ENCODE measurements at places on chromosomes 6 and 20.

DNA sequence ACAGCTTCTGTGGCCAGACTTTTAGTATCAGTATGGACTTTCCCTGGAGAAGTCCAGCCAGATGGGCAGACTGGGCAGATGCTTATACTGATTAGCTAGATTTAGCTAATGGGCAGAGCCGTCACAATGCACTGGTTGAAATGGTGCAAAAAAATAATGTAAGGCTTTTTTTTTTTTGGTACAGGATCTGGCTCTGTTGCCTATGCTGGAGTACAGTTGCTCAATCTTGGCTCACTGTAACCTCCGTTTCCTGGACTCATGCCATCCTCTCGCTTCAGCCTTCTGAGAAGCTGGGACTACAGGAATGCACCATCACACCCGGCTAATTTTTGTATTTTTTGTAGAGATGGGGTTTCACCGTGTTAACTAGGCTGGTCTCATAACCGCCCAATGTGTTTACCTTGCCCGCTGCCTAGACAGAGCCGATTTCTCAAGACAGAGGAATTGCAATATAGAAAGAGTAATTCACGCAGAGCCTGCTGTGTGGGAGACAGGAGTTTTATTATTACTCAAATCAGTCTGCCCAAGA, 16.4 kb upstream of the KIFC1 start:
- DNase-seq, result no peak

DNA sequence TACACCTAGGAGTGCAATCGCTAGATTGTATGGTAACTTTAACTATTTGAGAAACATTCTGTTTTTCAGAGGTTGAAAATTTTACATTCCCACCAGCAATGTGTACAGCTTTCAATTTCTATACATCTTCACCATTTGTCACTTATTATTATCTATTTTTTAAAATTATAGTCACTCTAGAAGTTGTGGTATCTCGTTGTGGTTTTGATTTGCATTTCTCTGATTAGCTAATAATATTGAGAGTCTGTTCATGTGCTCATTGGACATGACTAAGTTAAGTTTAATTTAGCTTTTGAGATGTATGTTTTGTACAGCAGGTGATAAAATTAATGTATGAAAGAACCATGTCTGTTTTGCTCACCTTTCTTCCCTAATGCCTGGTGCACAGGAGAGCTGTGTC, 34.8 kb upstream of the PLCB1 start:
- no peak for DNase-seq

DNA sequence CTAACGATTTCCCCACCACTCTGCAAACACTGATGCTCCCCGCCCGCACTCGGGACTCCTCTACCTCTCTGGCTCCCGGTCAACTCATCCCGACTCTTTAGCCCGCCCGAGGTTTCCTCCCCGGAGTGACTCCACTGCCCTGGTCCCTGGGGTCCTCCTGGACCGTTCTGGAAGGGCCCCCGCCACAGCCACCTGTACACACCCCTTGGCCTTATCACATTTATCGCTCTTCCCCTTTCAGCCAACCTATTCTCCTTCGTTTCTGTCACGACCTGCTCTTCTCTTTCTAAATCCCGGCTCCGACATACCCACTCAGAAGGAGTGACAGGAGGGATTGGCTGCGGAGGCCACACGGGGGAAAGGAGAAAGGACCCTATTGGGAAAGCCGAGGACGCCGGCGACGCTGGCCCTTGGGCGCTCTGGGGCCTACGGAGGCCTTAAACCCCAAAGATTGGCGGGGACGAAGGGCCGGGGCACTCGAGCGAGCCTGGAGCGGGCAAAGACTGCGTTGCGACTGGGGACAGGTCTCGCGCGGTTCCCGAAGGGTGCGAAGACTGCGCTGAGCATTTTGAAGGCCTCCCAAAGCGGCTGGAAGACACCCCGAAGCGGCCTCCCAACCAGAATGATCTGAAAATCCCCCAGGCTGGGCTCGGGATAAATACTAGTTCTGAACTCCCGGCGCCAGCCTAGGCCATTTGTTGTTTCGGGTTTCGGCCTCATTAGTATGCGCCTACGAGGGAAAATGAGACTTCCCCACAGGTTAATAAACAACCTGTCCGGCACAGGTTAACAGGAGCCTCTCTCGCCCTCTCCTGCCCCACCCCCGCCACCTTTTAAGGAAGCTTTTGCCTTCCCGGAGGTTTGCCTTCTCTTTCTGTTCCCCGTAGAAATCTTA, 9.2 kb downstream of the SIM1 start:
- DNase-seq, result no peak

DNA sequence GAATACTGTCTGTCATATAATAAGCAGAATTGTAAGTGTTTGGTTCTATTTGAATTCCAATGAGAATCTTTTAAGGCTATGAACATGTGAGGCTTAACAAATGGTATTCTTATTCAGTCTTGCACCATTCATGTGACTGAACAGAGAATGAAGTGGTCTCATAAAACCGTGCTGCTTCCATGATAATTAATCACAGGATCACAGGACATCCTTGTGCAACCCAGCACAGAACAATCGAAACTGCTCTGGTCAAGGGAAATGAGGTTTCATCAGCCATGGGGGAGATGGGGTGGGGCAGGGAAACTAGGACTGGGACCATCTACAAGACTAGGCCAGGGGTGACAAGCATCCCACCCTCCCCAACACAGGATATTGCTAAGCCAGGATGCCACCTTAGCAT, 6.0 kb downstream of the PPIL6 start:
- DNase-seq, result no peak

GRCh38 chr6:133432021-133432989, 191.1 kb downstream of the EYA4 start:
- DNase-seq, result no peak

DNA sequence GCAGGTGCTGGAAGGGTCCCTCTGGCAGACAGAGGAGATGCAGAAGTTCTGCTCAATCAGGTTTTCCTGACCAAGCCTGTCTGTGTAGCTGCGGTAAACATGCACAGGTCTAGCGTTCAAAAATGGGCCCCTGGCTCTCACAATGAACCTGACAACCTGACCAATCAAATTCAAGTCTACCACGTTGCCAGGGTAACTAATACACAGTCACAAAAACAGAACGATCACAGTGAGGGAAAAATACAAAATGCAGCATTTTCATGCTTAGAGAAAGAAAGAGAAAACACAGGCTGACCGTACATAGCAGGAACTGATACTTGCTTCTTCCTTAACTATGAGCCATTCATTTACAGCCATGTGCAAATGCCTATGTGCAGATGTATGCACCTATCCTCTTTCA, 353.1 kb upstream of the TSHZ2 start:
- no peak for DNase-seq

GRCh38 chr20:34983995-34984735, 28.5 kb downstream of the MYH7B start:
- DNase-seq, result no peak

DNA sequence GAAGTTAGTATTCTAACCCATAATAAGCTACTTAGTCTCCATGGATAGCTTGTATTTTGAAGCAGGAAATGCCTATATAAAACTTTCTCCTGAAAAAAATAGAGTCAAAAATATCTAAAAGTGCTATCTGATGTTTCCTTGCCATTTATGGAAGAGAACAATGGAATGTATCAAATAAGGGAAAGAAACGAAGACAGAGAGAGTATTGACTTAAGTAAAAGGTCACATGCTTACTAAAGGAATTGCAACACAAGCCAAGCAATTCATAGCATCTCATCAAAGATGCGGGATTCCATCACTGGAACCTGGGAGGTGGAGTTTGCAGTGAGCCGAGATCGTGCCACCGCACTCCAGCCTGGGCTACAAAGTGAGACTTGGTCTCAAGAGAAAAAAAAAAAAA, 112.9 kb upstream of the DTNBP1 start:
- no peak for DNase-seq

DNA sequence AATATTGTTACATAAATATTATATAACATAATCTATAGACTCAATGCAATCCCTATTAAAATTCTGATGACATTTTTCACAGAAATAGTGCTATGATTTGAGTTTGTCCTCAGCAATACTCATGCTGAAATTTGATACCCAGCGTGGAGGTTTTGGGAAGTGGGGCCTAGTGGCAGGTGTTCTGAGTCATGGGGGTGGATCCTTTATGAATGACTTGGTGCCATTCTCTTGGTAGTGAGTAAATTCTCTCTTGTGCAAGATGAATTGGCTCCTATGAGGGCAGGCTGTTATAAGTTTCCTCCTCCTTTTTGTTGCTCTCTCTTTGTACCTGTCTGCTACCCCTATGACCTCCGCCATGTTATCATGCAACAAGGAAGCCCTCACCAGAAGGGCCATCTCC, 65.8 kb downstream of the SHPRH start:
- DNase-seq, result no peak
